Liver (tissue), 10 donors: ENCODE measurements at places on chromosomes 13 and 19.

DNA sequence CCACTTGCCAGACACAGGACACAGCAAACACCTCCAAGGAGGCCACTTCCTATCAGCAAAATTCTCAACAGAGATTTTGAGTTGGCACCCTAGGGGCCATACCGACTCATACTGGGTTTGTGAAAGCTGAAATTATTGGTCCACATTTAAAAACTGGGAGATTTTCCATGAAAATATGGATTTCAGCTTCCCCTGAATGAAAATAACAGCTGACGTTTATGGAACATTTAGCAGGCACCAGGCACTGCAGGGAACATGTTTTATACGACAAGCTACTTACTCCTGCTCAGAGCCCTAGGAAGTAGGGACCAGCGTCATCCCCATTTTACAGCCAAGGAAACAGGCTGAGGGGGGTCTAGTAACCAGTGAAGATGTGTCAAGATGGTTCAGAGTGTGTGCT is 169.3 kb downstream of the IER2 start:
- no peak overlapping the region for H3K27ac ChIP-seq
- peaks cover 5% of the 10 kb centered on the region for H3K27me3 ChIP-seq
- H3K4me1 ChIP-seq: no peaks in the 10 kb centered on the region
- no peaks in the 10 kb centered on the region for H3K36me3 ChIP-seq
- no peak overlapping the region for H3K4me3 ChIP-seq
- DNase-seq: no peak

DNA sequence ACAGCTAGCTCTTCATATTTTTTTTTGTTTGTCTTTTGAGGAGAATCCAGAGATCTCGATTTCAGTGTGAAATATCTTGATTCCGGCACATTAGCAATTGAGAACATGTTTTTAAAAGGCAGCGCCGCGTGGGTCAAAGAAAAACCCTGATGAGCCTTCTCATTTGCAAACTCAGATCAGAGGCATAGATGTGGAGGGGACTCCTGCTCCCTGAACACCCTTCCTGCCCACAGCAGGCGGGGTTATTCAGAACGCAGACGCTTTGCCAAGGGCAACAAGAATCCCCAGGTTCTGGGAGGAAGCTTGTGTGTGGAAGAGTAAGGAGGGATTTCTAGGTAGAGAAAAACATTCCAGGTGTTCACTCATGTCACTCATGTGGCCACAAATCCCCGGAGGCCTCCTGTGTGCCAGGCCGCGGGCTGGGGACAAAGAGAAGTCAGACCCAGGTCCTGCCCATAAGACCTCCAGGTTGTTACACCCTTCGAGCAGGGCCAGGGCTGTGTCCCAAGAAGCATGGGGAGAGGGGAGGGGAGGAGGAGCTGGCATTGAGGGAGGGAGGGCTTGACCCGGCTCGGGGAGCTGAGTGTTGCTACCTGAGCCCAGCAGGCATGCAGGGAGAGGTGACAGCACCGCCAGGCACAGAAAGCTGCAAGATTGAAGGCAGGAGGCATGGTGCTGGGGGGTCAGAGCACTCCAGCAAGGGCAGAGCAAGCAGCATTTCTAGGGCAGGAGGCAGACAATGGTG is 15.9 kb upstream of the IGLON5 start:
- H3K27ac ChIP-seq: no peak overlapping the region
- H3K27me3 ChIP-seq: no peaks in the 10 kb centered on the region

- H3K27ac ChIP-seq: no peak overlapping the region
- no peaks in the 10 kb centered on the region for H3K36me3 ChIP-seq
- DNase-seq: no peak
- no peaks in the 10 kb centered on the region for H3K27me3 ChIP-seq
- no peaks in the 10 kb centered on the region for H3K4me1 ChIP-seq
These were observed 159.0 kb upstream of the UBL3 start for GRCh38 chr13:30009411-30009810.

- H3K36me3 ChIP-seq: peaks cover 14% of the 10 kb centered on the region
- no peak overlapping the region for H3K4me3 ChIP-seq
- peaks cover 16% of the 10 kb centered on the region for H3K4me1 ChIP-seq
- no peak for DNase-seq
- H3K27me3 ChIP-seq: no peaks in the 10 kb centered on the region
These were observed 1.3 kb upstream of the ATF5 start for GRCh38 chr19:49927526-49928264.

DNA sequence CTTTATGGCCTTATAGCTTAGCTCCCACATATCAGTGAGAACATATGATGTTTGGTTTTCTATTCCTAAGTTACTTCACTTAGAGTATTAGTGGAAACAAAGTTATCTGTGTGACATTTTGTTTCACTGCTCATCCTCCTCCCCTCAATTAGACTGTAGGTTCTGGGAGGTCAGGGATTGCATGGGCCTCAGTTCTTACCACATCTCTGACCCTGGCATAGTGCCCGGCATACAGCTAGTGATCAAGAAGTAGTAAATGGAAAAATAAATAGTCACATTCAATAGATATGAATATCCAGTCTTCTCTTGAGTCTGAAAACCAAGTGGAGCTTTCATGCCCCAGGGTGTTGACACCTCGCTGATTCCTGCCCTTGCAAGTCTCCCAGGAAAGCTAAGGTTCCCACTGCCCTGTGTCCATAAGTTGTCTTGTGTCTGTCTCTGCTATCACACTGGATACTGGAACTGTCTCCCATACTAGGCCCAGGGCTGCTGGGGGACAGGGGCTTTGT is 249.5 kb upstream of the TSHZ3 start:
- no peak overlapping the region for H3K27ac ChIP-seq
- DNase-seq: no peak
- no peak overlapping the region for H3K4me3 ChIP-seq

GRCh38 chr19:47512183-47512947 is 2.5 kb downstream of the NAPA start:
- peak overlapping the region; percentile 100 for H3K4me3 ChIP-seq
- peaks cover 73% of the 10 kb centered on the region for H3K4me1 ChIP-seq
- H3K27ac ChIP-seq: peak overlapping the region; percentile 87
- no peaks in the 10 kb centered on the region for H3K27me3 ChIP-seq

- H3K27ac ChIP-seq: peak overlapping the region; percentile 93
- H3K36me3 ChIP-seq: peaks cover 5% of the 10 kb centered on the region
- no peaks in the 10 kb centered on the region for H3K27me3 ChIP-seq
- peak overlapping the region; percentile 99 for H3K4me3 ChIP-seq
- DNase-seq: no peak
- H3K4me1 ChIP-seq: peaks cover 36% of the 10 kb centered on the region
These were observed 754 bp upstream of the CHERP start for GRCh38 chr19:16542910-16543472.

DNA sequence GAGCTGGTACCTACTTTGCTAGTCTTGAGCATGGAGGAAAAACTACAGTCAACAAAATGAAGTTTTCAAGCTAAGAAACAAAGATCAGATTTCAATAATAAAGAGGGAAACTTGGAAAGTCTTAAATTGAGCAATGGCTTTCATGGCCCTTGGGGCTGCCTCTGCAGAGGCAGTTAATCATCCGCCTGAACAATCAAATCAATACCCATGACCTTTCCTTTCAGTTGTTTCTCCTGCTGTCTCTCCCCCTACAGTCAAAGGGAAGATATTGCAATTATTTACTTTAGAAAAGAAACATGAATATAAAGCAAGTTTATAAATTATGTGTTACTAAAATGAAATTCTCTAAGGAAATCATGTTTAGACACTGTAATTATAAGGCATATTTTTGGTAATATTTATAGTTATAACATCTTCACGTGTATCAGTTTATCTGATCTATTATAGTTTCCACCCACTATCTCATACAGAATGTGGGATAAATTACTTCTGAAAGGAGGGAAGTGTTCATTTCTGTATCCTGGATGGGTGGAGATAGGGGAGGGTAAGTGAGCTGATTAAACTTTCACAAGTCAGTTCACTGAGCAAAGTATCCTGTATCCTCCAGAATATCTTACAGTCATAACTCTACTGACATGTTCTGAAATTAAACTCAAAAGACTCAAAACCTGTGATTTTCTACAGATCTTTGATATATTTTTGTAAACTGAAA is 72.4 kb upstream of the TSC22D1 start:
- H3K27me3 ChIP-seq: no peaks in the 10 kb centered on the region
- DNase-seq: no peak
- H3K4me3 ChIP-seq: no peak overlapping the region
- no peaks in the 10 kb centered on the region for H3K4me1 ChIP-seq

GRCh38 chr19:2266183-2266993 is 10.2 kb upstream of the JSRP1 start:
- H3K4me3 ChIP-seq: no peak overlapping the region
- no peaks in the 10 kb centered on the region for H3K27me3 ChIP-seq
- peak; percentile 82 for DNase-seq
- no peaks in the 10 kb centered on the region for H3K36me3 ChIP-seq
- peak overlapping the region; percentile 48 for H3K27ac ChIP-seq
- H3K4me1 ChIP-seq: peaks cover 10% of the 10 kb centered on the region

- no peaks in the 10 kb centered on the region for H3K36me3 ChIP-seq
- H3K27ac ChIP-seq: no peak overlapping the region
- H3K4me1 ChIP-seq: no peaks in the 10 kb centered on the region
- H3K4me3 ChIP-seq: no peak overlapping the region
These were observed 21.4 kb downstream of the PABPC3 start for GRCh38 chr13:25117312-25117711.

- no peaks in the 10 kb centered on the region for H3K27me3 ChIP-seq
- H3K36me3 ChIP-seq: peaks cover 6% of the 10 kb centered on the region
- H3K27ac ChIP-seq: no peak overlapping the region
- H3K4me3 ChIP-seq: no peak overlapping the region
- no peak for DNase-seq
These were observed 9.6 kb upstream of the GPR183 start for GRCh38 chr13:99316657-99317256.

DNA sequence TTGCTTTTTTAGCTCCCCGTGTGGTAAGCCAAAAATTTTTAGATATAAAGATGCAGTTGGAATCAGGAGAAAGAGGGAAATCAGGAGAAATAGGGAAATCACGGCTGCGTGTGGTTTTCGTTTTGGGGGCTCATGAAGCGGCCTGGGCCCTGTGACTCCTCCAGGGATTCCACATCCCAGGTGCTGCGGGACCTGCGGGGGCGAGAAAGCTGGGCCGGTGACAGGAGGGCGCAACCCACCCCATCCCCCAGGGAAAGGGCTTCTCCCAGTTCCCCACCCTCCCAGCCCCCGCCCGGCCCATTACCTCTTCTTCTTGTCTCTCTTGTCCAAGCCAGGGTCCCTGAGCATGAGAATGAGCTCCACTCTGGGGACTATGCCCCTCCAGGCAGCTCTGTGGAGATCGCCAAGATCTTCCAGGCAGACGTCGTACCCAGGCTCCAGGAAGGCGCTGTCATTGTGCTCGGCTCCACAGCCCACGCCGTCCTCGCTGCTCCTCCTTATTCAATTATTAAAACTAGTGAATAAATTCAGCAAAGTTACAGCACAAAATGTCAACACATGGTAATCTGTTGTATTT is 111.0 kb downstream of the MRPL57 start:
- no peak for DNase-seq
- H3K4me1 ChIP-seq: no peaks in the 10 kb centered on the region
- H3K27me3 ChIP-seq: no peaks in the 10 kb centered on the region
- H3K36me3 ChIP-seq: no peaks in the 10 kb centered on the region
- H3K4me3 ChIP-seq: no peak overlapping the region

DNA sequence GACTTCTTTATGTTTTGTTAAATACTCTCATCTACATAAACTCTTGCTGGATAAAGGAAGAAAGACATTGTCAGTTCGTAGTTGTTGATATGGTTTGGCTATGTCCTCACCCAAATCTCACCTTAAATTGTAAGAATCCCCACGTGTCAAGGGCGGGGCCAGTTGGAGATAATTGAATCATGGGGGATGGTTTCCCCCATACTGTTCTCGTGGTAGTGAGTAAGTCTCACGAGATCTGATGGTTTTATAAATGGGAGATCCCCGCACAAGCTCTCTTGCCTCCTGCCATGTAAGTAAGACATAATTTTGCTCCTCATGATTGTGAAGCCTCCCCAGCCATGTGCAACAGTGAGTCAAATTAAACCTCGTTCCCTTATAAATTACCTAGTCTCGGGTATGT is 3.6 kb downstream of the ADGRE1 start:
- H3K4me3 ChIP-seq: no peak overlapping the region
- H3K27ac ChIP-seq: no peak overlapping the region
- no peaks in the 10 kb centered on the region for H3K4me1 ChIP-seq
- H3K36me3 ChIP-seq: no peaks in the 10 kb centered on the region

- H3K36me3 ChIP-seq: no peaks in the 10 kb centered on the region
- no peak within 1 kb of the TSS for H3K4me3 ChIP-seq
- no peaks in the 10 kb centered on the region for H3K4me1 ChIP-seq
- H3K27ac ChIP-seq: no peak within 1 kb of the TSS
- H3K27me3 ChIP-seq: no peaks in the 10 kb centered on the region
- no peak for DNase-seq
These were observed at the start of gene PABPC3 for GRCh38 chr13:25095851-25096453. TSS of gene PABPC3 (plus strand) at chr13:25096136. CDS start at chr13:25096199, 63 bp downstream.

- no peak for DNase-seq
- H3K36me3 ChIP-seq: no peaks in the 10 kb centered on the region
- no peak overlapping the region for H3K27ac ChIP-seq
- peaks cover 3% of the 10 kb centered on the region for H3K27me3 ChIP-seq
These were observed 38.4 kb downstream of the DACH1 start for GRCh38 chr13:71828564-71828963.

DNA sequence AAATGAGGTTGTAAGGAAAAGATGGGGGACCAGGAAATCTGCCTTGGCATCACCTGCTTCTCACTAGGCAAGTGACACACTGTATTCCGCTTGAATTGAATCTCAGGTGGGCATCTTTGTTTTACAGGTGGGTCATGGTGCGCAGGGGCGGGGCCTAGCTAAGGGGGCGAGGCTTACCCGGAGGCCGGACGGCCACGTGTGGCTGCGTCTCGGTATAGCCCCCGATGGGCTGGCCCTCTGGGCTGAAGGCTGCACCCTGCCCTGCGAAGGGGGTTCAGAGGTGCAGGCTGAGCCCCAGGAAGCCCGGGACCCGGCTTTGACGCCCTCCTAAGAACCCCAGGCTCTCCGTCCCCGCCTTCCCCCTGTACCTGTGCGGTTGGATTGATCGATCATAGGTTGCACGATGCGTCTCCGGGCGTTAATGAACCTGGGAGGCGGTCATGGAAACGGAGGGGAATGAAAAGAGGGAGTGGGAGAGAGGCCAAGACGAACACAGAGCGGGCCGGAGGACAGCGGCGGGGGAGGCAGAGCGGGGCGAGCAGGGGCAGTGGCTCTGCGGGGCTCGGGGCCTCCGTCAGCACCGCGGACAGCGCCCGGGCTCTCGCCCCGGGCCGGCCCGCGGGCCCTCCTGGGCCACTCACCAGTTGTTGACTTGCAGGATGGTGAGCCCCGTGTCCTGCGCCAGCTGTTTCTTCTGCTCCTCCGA is 12.5 kb downstream of the MEIS3 start:
- no peaks in the 10 kb centered on the region for H3K4me1 ChIP-seq
- H3K4me3 ChIP-seq: no peak overlapping the region
- no peak overlapping the region for H3K27ac ChIP-seq
- no peaks in the 10 kb centered on the region for H3K27me3 ChIP-seq
- H3K36me3 ChIP-seq: no peaks in the 10 kb centered on the region
- DNase-seq: no peak

- peak overlapping the region; percentile 96 for H3K27ac ChIP-seq
- H3K36me3 ChIP-seq: no peaks in the 10 kb centered on the region
These were observed 38.2 kb downstream of the ARRDC2 start for GRCh38 chr19:18046059-18046718.

- DNase-seq: no peak
- peaks cover 25% of the 10 kb centered on the region for H3K36me3 ChIP-seq
- H3K27ac ChIP-seq: no peak overlapping the region
- no peaks in the 10 kb centered on the region for H3K4me1 ChIP-seq
These were observed 20.8 kb upstream of the FBXL3 start for GRCh38 chr13:77047649-77048343.

GRCh38 chr13:43764349-43764748 is 22.4 kb downstream of the ENOX1 start:
- DNase-seq: no peak
- no peak overlapping the region for H3K4me3 ChIP-seq
- no peak overlapping the region for H3K27ac ChIP-seq
- no peaks in the 10 kb centered on the region for H3K36me3 ChIP-seq
- no peaks in the 10 kb centered on the region for H3K27me3 ChIP-seq

- H3K4me1 ChIP-seq: peaks cover 2% of the 10 kb centered on the region
- no peak for DNase-seq
- H3K4me3 ChIP-seq: no peak overlapping the region
- no peaks in the 10 kb centered on the region for H3K27me3 ChIP-seq
These were observed 50.3 kb downstream of the CCDC70 start for GRCh38 chr13:51912091-51912490.
